ENCODE measurements at places on chromosomes 2 and 18.

DNA sequence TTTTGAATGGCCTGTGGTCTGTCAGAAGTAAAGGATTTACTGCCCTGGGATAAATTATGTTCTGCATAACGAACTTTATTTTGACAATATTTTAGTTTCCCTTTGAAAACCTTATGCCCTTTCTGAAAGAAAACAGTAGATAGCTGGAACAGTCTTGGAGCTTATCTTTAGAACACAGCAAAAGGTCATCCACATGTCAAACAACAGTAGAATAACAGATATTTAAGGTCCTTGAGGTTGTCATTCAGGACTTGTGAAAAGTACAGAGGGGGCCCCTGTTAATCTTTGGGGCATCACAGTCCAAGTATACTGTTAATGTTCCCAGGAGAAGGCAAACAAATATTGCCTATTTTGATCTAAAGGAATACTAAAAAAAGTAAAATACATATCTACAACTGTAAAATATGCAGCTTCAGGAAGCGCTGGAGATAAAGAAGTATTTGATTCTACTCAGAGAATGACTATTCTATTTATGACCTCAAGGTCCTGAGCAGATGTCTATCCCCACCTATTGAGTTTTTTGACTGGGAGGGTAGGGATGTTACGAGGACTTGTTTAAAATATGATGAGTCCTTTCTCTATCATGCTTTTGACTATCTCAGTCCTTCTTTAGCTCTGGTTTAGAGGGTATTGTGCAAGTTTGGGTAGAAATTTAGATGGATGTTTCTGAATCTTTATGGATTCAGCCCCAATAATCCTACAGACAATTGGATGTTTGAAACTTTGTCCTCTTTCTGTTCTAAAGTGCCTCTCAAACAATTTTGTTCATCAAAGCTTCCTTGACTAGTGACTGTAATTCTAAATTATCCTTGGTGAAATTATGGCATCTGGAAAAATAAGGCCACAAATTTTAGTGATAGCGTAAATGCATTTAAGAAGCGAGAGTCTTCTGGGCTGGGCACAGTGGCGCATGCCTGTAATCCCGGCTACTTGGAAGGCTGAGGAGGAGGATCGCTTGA, 25.1 kb upstream of the TMEM214 start:
- H3K36me3 ChIP-seq: no peaks in the 10 kb centered on the region
- no peak overlapping the region for H3K4me3 ChIP-seq
- DNase-seq: no peak
- H3K4me1 ChIP-seq: no peaks in the 10 kb centered on the region
- no peaks in the 10 kb centered on the region for H3K27me3 ChIP-seq
- H3K27ac ChIP-seq: no peak overlapping the region

GRCh38 chr2:238467062-238467461, 40.3 kb downstream of the ASB1 start:
- no peak overlapping the region for H3K4me3 ChIP-seq
- no peak for DNase-seq
- no peaks in the 10 kb centered on the region for H3K4me1 ChIP-seq
- H3K27me3 ChIP-seq: no peaks in the 10 kb centered on the region

- no peaks in the 10 kb centered on the region for H3K27me3 ChIP-seq
- H3K27ac ChIP-seq: no peak overlapping the region
- H3K4me1 ChIP-seq: no peaks in the 10 kb centered on the region
- H3K36me3 ChIP-seq: no peaks in the 10 kb centered on the region
Measured at GRCh38 chr2:229601396-229601795, 113.0 kb downstream of the DNER start.

GRCh38 chr18:23149570-23149969, 14.3 kb downstream of the CABLES1 start:
- no peak overlapping the region for H3K4me3 ChIP-seq
- H3K27me3 ChIP-seq: no peaks in the 10 kb centered on the region
- DNase-seq: no peak

DNA sequence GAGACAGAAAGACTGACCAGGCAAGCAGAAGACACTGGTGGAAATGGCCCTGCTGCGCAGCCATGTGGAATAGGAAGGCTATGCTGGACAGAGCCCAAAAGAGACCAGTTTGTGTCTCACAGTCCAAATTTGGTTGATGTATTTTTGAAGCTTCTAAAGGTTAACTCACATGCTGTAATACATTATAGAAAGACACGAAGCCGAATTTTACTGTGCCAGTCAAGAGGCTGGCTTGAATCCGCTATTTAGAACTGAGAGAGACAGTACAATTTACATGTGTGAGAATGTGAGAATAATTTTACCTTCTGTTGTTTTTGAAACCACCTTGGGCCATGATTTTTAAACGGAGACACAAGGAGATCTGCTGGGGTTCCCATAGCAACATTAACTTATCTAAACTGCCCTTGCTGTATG, 113.6 kb downstream of the METTL8 start:
- H3K4me1 ChIP-seq: peaks cover 47% of the 10 kb centered on the region
- H3K4me3 ChIP-seq: no peak overlapping the region
- no peaks in the 10 kb centered on the region for H3K27me3 ChIP-seq

GRCh38 chr2:191366199-191366598, 121.0 kb downstream of the MYO1B start:
- no peaks in the 10 kb centered on the region for H3K36me3 ChIP-seq
- no peak overlapping the region for H3K4me3 ChIP-seq
- H3K27ac ChIP-seq: no peak overlapping the region
- no peaks in the 10 kb centered on the region for H3K4me1 ChIP-seq
- H3K27me3 ChIP-seq: no peaks in the 10 kb centered on the region
- no peak for DNase-seq

DNA sequence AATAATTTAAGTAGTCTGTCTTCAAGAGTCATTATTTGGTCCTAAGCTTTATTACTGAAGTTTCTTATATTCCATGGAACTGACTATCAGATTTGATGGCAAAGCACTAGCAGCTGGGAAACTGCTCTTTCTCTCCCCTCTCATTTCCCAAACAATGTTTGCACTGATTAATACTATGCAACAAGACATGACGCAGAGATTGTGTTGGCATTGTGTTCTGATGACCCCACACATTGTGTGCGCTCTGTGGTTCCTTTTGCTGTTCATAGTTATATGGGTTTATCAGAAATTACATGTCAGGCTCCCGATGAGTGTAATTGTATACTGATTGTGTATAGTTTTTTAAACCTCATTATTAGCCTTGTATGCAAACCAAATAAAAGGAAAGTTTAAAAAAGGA, 331.6 kb upstream of the FANCL start:
- no peak overlapping the region for H3K4me3 ChIP-seq
- no peak for DNase-seq
- no peaks in the 10 kb centered on the region for H3K27me3 ChIP-seq
- no peaks in the 10 kb centered on the region for H3K36me3 ChIP-seq

DNA sequence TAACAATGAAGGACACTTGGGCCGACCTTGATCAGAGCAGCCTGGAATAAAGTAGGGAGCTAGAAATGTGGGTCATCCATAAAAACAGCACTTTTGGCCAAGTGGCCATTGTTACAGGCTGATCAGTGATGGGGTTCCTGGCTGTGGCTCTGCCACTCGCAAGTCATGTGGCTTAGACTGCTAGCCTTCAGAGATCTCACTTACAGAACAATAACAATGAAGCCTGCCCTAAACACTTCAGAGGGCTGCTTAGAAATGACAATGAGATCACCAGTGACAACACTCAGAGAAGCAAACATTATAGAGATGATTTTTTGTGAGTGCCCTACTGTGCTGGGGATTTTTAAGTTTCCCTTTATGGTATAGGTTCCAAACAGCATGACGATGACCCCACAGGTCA, 107.9 kb upstream of the LMAN1 start:
- DNase-seq: no peak
- H3K36me3 ChIP-seq: no peaks in the 10 kb centered on the region
- no peaks in the 10 kb centered on the region for H3K27me3 ChIP-seq

DNA sequence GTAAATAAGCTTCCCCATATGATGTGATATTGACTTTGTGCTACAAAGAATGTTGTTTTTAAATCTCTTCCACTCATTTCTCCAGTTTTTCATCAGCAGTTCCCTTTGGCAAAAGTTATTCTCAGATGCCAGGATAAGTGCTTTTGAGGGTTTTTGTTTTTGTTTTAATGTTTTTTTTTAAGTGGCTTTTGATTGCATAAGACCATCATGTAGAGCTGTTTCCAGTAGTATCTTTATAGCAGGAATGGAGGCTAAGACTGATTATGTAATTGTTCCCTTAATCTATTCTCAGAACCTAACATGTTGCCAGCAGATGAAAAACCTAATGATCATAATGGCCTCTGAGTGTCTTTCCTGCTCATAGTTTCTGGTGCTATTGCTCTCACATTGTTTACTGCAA, 77.9 kb downstream of the CABLES1 start:
- H3K27ac ChIP-seq: no peak overlapping the region
- no peaks in the 10 kb centered on the region for H3K36me3 ChIP-seq
- no peak overlapping the region for H3K4me3 ChIP-seq

DNA sequence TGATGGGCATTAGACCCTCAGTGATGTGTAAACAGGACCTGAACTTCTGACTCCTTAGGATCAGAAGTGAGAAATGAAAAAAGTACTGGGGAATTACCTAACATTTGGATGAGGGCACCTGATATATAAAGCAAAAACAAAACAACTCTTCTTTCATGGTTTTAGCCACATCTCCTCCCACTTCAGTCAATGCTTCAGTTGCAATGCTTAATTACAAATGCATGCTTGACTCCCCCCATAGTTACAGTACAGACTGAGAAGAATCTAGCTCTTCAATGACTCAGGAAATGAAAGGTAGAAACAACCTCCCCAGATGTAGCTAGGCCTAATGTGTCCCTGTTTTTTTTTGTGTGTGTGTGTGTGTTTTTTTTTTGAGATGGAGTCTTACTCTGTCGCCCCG, 276.8 kb upstream of the POU3F3 start:
- H3K36me3 ChIP-seq: no peaks in the 10 kb centered on the region
- H3K27me3 ChIP-seq: no peaks in the 10 kb centered on the region
- no peak for DNase-seq
- peaks cover 3% of the 10 kb centered on the region for H3K4me1 ChIP-seq
- no peak overlapping the region for H3K4me3 ChIP-seq

- H3K27me3 ChIP-seq: no peaks in the 10 kb centered on the region
- H3K4me3 ChIP-seq: no peak overlapping the region
- no peaks in the 10 kb centered on the region for H3K36me3 ChIP-seq
- no peaks in the 10 kb centered on the region for H3K4me1 ChIP-seq
- DNase-seq: no peak
Measured at GRCh38 chr2:154452906-154453493, 245.5 kb upstream of the KCNJ3 start.

DNA sequence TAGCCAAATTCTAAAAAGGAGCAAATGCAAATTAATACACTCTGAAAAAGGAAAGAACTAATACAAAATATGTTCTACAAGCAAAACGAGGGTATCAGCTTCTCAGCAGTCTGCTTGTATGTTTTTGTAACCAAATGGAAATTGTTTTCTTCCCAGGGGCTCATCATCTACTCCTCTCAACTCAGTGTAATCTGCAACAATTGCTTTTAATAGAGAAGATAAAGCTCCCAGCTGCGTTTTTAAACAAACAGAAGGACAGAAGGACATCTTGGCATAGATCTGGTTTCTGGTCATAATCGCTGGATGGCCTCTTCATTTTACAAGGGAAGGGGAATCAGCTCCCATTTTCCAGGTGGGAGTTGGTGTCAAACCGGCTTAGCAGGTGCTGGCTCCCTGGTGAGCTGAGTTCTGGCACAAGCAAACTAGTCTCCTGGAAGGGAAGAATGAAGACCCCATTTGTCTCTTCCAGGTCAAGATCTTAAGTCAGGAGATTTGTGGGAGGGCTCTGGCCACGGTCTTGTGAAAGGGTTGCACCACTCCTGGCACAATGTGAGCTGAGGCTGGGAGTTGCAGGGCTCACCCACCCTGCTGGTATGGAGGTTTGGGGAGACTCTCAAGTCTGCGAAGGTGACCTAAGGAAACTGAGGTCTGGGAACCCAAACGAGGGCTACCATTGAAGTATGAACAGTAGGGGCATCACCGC, 41.6 kb downstream of the NPPC start:
- H3K4me1 ChIP-seq: no peaks in the 10 kb centered on the region
- no peak for DNase-seq
- H3K27me3 ChIP-seq: no peaks in the 10 kb centered on the region
- H3K36me3 ChIP-seq: no peaks in the 10 kb centered on the region
- H3K4me3 ChIP-seq: no peak overlapping the region

Data from neural progenitor cell (in vitro differentiated cells).